SJCRH30 (cell line): ENCODE measurements at places on chromosomes 12 and 14.

DNA sequence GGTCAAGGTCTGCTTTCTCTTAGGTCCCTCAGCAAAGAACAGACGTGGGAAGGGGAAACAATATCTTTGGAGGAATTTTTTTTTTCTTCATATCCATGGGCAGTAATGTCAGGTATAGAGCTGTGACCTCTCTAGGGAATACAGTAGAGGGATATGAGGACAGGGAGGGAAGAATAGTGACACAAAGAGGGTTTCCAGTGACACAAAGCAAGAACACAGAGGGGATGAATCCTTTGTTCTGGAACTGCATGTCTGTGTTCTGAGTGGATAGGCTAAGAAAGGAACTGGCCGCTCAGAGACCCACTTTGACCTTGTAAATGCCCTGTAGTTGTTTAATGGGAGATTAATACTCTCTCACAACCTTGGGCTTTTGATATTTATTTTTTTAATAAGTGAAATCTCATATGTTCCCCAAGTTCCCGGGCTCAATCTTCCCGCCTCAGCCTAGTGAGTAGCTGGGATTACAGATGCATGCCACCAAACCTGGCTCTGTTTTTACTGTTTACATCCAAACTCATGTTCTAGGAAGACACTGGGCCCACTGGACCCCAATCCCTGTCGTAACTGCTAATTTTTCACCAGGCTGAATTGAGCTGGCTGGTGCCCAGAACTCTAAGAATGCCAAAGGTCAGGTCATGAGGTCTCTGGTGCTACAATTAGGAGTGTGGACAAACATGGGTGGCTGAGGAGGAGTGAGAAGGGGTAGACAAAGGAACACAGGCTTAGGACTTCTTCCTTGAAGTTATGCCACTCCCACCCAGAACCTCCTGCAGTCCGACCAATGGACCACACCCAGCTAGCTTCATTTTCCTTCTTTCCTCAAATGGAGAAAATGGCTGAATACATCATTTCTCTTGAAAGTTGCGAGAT is 9.1 kb upstream of the PLEKHH1 start:
- DNase-seq, result no peak

DNA sequence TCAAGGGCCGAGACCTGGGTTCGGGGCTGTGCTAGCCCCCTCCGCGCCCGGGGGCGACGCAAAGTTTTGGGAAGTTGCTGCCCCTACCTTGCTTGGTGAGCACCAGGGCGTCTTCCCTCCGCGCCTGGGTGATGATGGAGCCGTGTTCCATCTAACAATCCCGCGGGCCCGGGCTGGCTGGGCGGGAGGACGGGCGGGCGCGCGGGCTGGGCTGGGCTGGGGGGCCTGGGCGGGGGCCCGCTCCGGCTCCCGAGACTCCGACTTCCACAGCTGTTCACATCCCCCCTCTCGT is 298 bp downstream of the CTDSP2 start:
- no peak for DNase-seq

GRCh38 chr12:124923905-124924734 is 9.7 kb upstream of the UBC start:
- peak; percentile 96 for DNase-seq

- no peak for DNase-seq
Observed at GRCh38 chr12:53497461-53497860, 1.8 kb downstream of the MAP3K12 start.

- DNase-seq, result no peak
Observed at GRCh38 chr12:21305661-21306060, 29.1 kb downstream of the SLCO1A2 start.

DNA sequence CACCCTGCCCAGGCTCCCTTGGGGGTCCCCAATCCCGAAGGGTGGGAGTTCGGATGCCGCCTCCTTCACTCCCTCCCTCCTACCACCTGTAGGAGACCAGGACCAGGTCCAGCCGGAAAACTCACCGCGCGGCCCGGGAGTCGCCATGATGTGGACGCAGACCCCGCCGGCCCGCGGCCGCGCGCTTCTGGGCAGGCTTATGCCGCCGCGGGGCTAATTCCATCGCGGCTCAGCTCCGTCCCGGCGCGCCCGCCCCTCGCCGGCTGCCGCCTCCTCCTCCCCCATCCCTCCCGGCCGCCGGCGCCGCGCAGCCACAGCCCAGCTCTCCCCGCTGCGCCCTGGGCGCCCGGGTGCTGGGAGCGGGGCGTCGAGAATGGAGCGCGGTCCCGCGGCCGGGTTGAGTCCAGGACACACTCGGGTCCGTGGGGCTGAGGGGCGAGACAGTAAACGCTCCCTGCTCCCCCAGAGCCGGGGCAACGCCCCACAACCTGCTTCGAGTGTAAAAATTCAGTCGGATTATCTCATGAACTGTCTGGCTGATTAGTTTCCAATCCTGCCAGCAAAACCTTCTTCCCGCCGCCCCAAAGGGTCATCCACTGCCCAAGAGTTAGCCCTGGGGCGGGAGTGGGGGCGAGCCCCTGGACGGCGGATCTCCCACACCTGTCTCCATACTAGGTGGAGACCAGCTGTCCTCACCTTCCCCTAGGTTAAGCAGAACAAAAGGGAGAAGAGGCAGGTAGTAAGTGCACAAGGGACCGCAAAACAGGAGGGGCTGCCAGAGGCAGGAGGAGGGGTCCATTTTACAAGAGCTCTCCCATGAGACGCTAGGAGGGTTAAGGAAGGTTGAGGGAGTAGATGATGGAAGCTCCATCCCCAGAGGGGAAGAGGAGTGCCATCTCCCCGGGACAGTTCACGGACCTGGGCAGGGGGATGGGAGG is at the start of gene ANO2:
TSS of gene ANO2 (minus strand) at position 189 of the 938 bp plus-strand sequence. CDS start at position 147, 42 bp downstream.
- peak; percentile 47 for DNase-seq

DNA sequence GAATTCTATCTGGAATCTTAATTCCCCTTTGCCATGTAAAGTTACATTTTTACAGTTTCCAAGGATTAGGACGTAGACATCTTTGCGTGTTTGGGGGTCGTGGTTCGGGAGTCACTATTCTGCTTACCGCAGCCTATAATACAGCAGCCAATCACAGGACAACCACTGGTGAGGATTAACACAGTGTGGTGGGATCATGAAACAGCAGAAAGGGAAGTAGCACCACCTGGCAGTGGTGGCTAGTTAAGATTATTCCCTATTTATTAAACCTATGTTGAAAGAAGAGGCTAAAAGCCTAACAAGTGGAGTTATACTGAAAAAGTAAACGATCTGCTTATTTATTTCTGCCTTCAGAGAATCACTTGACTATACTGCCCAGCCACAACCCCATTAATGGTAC is 71.7 kb downstream of the IPO8 start:
- no peak for DNase-seq

- no peak for DNase-seq
Observed at GRCh38 chr12:102888511-102888910, 28.5 kb downstream of the PAH start.

GRCh38 chr14:31967669-31967975 is 109.5 kb upstream of the ARHGAP5 start:
- DNase-seq, result no peak

DNA sequence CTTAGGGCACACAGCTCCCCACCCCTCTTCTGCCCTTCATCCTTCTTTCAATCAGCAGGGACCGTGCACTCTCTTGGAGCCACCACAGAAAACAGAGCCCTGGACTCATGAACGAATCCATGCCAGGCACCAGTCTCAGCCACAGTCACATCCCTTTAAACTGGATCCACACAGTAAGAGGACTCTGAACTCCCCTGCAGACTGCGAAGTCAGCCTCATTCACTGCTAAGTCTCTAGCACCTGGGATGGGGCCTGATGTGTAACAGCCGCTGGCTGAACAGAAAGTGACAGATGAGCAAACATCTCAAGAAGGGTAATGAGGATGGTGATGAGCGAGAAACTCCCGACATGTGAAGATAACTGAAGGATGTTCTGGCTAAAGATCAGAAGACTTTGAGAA is 45.8 kb upstream of the IQSEC3 start:
- DNase-seq, result no peak

GRCh38 chr14:61963926-61964325 is 201.7 kb downstream of the SNAPC1 start:
- DNase-seq, result no peak

DNA sequence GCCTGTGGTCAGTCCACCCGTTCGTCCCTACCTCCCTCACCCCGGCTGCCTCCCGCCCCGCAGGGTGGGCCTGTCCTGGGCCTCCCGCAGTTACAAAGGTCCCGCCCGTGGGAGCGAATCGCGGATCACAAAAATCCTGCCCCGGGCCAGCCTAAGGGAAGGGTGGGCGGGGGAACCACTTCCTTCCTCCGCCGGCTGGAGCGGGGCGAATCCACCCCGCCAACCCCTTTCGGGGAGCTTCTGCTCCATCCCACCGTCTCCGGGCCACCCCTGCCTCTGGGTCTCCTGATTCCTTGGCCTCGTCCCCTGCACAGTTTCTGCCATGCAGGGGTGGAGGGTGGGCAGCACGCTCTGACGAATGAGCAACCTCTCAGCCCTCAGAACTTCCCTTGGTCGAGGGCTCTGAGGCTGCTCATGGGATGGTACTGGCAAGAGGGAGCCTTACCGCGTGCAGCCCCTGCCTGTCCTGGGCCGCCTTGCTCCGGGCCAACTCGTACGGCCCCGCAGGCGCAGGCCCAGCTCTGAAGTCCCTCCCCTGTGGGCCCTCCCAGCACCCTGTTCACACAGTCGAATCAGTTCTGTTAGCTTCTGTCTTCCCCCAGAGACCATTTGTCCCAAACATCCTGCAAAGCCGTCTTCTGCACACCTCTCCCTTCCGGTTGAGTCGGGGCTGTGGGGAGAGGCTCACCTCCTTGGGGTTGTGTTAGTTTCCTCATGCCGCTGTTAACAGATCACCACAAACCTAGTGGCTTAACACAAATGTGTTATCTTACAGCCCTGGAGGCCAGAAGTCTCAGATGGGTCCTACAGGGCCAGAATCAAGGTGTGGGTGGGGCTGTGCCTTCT is 589 bp upstream of the HVCN1 start:
- peak; percentile 44 for DNase-seq

GRCh38 chr12:50555471-50555885 is 50.7 kb downstream of the DIP2B start:
- DNase-seq, result no peak

- DNase-seq, result no peak
Observed at GRCh38 chr14:101819251-101819990, 57.9 kb downstream of the PPP2R5C start.

DNA sequence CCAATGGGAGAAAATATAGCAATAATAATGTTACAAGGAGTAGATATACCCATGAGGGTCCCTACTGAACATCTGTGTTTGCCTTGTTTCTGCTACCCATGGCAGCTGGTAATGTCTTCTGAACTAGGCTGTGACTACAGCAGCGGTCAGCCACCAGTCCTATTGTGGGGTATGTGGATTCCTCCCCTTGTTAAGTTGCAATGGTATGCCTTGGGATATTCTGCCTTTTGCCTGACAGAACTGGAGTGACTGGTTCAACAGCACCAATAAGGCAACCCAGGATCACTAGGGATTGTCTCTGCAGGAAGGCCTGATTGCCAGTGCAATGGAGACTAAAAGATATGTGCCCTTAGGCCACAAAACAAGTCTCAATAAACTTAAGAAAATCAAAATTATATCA is 9.7 kb upstream of the ATL1 start:
- no peak for DNase-seq

GRCh38 chr12:94372461-94372860 is 87.2 kb downstream of the CEP83 start:
- no peak for DNase-seq

DNA sequence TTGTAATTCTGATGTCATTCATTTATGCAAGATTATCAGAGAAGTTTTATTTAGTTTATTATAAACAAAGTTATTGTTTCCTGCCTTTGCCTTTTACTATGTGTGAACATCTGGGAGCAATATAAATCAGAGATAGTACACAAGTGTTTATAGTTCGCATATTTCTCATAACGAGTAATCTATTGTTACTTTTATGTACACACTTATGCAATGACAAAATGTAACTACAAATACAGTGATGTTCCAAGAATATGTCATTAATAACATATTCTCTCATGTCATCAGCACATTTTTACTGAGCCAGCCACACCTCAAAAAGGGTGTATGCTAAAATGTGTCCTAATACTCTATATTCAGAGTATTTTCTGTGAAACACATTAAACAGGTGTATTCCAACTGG is 243.2 kb downstream of the ALX1 start:
- DNase-seq, result no peak

- no peak for DNase-seq
Observed at GRCh38 chr12:84341467-84342193, 571.0 kb downstream of the SLC6A15 start.

DNA sequence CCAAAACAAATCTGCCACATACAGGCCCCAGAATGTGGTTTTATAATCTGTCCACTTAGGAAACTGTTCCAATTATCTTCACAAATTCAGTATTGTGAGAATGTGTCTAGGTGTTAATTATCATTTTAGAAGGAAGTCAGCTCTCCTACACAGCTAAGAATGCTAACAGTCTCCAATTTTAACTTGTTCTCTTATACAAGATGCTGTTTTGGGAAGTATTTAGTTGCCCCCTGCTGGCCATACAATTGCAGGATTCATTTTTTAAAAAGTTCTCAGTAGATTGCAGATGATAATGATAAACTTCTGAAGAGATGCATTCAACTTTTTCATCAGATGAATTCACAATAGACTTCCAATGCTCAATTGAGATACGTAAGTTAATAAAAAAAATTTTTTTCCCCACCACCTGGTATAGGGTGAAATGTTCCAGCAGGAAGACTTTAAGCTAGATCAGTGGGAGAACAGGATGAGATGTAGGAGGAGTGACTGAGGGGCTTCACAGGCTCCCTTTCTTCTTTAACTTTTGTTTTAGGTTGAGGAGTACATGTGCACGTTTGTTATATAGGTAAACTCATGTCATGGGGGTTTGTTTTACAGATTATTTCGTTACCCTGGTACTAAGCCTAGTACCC is 27.3 kb upstream of the OSBPL8 start:
- DNase-seq, result peak; percentile 19

- no peak for DNase-seq
Observed at GRCh38 chr14:94934276-94934810, 164.4 kb upstream of the GSC start.

DNA sequence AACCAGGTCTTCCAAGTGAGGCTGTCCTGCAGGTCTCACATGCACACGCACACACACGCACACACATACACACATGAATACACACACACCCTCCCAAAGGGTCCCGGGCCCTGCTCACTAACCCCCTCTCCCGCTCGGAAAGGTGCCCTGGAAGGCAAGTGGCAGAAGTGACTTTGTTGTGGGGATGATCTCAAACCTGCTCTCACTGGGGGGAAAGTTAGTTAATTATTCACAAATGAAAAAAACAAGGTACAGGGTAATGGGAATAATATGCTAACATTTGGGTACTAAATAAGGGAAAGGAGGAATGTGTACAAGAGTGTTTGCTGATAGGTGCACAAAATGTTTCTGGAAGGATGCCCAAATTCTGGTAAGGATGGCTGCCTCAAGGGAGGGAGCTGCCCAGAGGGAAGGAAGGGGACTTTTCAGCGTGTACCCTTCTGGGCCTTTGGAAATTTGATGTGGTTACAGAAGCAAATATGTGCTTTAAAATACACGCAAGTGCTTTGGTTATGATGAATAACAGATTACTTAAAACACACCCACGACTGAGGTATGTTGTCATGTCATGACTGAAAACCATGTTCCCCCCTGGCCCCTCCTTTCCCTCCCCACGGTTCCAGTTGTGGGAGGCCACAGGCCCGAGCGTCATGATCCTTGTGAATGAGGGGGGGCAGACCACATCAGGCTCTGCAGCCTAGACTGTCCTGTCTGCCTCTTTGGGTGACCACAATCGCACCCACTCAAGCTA is 43.3 kb upstream of the PLEKHG6 start:
- no peak for DNase-seq
